ENCODE measurements at places on chromosomes 3 and 15. TPM values are rescaled to one million over a fixed set of nuclear protein-coding genes. Genes with fewer than 3 reads are reported as not detected.

DNA sequence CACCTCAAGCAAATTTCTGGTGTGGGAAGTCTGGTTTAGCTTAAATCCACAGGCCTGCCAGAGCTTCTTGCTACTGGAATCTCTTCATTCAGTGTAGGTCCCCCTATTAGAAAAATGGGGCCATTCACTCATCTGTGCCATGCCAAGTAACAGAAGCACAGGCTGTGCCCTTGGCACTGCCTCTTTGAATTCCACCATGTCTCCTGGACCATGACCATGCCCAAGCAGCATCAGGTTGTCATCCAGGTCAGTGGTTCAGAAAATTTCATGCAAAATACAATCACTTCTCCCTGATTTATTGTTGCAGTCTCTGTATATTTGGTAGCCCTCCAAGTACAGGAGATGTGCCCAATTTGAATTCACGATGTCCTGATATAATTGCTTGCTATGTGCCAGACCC lies 602.1 kb upstream of the ZNF385D start:
- DNase-seq: no peak

- no peak for DNase-seq
Observed at GRCh38 chr15:69725957-69726356, 273.3 kb downstream of the RPLP1 start.

Gene DNAH12
- 15.7 TPM for polyA plus RNA-seq

DNA sequence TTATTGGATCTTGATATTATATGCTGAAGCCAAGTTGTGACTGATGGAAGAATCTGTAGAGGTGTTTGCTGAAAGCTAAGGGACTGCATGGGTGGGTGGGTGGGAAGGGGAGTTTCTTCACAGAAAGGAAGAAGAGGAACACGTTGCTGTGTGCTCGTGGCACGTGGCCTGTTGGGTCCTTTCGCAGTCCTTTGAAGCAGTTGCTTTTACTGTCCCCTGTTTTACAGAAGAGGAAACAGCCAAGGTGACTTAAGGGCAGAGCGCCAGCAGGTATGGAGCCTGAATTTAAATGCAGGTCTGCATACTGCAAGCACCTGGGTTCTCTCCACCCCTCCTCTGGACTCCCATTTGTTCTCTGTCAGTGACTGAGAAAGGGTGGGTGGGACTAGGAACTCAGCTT lies 59.4 kb upstream of the PRR23C start:
- DNase-seq: no peak

DNA sequence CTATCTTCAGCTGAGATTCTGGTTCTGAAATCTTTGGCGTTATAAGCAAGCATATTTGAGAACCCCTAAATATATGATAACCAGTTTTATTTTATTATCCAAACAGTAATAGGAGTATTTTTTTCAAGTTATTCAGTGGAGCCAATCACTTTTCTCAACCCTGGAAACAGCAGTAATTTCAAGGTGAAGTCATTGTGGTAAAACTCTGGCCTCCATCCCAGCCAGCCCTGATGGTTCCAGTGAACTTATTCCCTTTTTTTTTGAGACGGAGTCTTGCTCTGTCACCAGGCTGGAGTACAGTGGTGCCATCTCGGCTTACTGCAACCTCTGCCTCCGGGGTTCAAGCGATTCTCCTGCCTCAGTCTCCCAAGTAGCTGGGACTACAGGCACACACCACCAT lies 545.4 kb upstream of the IL12A start:
- DNase-seq: no peak

- DNase-seq: no peak
Observed at GRCh38 chr3:39150148-39150802, 3.1 kb downstream of the CSRNP1 start.

DNA sequence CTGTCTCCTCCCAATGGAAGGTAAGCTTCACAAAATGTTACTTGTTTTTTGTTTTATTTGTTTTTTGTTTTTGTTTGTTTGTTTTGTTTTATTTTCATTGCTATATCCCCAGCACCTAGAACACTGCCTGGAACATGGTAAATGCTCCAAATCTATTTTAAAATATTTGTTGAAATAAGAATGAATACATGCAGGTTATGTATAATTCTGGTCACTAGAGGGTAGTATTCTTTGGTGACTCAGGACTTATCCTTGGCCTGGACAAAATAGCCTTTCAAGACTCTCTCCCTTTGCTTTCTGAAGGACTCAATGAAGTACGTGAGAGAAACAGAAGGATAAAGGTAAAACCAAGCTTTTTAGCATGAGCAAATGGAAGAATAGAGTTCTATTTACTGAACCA lies 46.9 kb upstream of the PPP2R3A start:
- DNase-seq: no peak

GRCh38 chr15:31365655-31366127 lies 39.1 kb downstream of the KLF13 start:
- peak; percentile 97 for DNase-seq

DNA sequence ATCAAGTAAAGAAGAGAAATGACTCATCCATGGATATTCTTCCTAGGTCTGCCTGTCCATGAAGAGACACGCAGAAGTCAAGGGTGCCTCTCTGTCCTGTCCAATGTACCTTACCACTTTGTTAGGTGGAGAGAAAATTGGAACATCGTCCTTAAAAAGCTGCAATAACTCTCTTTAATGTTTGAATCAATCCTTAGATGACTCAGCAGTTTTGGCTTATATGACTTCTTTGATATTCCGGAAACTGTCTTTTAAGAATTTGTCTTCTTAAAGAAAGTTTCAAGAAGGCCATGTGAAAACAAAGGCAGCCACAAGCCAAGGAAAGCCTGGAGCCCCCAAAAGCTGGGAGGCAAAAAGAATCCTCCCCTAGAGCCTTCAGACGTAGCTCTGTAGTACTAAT lies 49.2 kb downstream of the MRPL3 start:
- no peak for DNase-seq

Gene SLC28A2
- polyA plus RNA-seq: not detected

DNA sequence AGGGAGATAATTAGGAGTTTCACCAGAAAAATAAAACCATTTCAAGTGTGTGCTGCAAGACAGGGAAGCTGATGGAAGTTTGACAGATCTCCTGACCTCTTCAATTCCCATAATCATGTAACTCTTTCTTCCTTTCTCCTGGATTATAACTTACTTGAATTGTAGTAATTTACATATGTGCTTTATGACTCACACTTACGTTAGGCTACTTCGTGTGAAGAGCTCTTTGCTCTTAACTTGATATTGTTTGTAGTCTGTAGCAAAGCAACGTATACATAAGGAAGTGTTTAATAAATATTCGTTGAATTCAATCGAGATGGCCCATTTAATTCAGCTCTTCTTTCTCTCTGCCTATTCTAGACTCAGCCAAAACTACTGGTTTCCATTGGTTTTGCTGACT lies 23.5 kb downstream of the ROBO2 start:
- DNase-seq: no peak

Gene SI
- 2.9 TPM for polyA plus RNA-seq

DNA sequence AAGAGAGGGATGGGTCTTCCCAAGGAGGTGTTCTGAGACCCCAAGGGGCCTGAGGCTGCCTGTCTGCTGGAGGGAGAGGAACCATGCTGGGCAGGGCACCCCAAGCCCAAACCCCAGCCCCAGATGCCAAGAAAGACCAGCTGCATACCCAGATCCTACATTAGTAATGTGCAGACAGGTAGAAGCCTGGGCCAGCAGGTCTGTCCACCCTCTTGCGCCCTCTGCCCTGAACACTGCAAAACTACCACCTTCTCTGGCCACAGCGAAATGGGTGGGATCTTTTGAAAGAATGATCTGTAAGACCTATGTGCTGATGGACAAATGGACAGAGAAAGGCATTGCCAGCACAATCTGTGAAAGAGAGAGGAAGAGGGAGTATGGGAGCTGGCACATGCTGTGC lies 283.2 kb downstream of the EPHB1 start:
- DNase-seq: no peak

- DNase-seq: no peak
Observed at GRCh38 chr3:1513662-1514061, 420.8 kb downstream of the CNTN6 start.

- no peak for DNase-seq
Observed at GRCh38 chr3:8760506-8760905, 8.9 kb downstream of the OXTR start.

GRCh38 chr3:160735826-160736225 lies 20.2 kb upstream of the PPM1L start:
- DNase-seq: no peak

GRCh38 chr3:56630966-56631365 lies 52.1 kb downstream of the TASOR start:
- DNase-seq: no peak
